ENCODE measurements at places on chromosomes 11 and 22. TPM values are rescaled to one million over a fixed set of nuclear protein-coding genes. Genes with fewer than 3 reads are reported as not detected.

SLC5A12 gene
- not detected for total RNA-seq

KCNQ1 gene
- 10.9 TPM for total RNA-seq

ALX4 gene
- total RNA-seq: not detected

MYOD1 gene
- not detected for total RNA-seq

TSGA10IP gene
- not detected for total RNA-seq

PIWIL4 gene
- total RNA-seq: 0.37 TPM

OR8D4 gene
- not detected for total RNA-seq

OR10D3 gene
- total RNA-seq: not detected

SERHL2 gene
- total RNA-seq: 2.1 TPM

OPCML gene
- total RNA-seq: not detected

DNA sequence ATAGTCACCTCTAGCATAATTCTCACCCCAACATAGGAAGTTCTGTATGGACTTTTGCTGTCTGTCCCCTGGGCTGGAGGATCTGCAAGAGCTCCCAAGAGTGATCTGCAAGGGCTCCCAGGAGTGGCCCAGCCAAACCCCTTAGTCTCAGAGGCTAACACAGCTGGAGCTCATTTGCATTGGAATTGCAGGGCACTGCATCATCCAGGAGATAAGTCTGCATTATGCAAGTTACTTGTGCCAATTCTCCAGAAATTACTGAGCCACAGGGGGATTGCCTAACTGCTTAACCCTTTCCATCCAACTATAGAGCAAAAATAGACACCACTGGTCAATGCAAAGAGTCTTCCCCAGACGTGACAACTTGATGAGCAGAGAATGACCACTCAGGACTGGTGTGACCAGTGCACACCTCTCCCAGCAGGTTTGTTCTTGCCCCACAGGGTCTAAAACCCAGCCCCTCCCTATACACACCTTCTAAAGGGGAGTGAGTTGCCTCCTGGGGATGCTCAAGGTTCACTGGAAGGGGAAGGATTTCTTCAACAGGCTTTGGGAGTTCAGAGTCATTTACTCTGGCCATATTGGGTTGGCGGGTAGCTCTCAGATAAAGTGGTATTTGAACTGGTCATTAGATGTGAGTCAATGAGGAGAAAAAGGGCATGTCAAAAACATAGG is 38.4 kb downstream of the POU2AF3 start:
- DNase-seq: no peak

DNA sequence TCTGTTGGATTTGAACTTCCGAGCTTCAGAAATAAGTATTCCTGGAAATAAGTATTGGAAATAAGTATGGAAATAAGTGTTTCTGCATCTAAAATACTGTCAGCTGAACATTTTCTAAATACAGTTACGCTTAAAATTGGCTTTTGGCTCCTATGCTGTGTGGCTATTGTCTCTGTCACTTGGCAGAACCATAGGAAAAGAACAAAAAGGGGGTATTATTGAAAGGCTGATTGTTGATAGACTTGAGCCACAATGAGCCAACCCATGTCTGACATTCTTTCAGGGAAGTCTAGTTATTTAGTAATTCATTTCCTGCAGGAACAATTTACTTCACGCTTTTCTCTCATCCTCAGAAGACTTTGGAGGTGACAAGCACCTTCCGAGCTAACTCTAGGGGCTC is 32.5 kb upstream of the LARGE1 start:
- DNase-seq: no peak

GRCh38 chr11:102771351-102771750 is 9.1 kb downstream of the MMP10 start:
- no peak for DNase-seq

DNA sequence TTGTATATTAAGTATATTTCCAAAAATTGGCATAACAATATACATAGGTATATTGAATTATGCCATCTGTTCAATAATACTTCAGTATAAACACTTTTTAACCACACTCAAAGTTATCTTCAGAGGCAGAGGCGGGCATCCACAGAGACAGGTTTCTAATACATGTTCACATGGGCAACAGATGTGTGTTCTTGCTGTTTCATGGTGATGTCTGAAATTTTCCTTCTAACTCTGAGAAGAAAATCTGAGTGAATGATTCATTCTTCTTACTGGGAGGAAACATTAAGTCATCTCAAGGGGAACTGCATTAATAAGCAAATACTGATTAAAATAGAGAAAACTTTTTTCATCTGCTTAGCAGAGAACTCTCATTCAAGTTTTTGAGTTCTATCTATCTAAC is 1074.5 kb downstream of the LRRC4C start:
- DNase-seq: no peak

DNA sequence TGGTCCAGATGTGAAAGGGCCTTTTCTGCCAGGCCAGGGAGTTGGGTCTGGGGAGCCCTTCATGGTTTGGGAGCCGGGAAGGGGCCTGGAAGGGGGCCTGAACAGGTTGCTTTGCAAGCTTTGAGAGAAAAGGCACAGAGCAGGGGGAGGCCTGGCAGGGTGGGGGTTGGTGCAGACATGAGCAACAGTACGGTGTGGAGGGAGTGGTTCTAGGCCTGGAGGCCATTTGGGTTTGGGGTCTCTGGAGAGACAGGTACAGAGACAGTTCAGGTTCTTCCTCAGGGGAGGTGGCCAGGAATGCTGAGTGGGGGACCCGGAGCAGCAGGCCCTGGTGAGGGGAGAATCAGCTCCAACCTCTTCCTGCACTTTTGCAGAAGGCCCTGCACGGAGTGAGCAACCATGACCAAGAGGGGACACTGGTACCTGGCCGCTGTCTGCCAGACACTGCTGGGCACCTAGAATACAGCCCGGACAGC is 1.4 kb downstream of the KDELR3 start:
- no peak for DNase-seq

DNA sequence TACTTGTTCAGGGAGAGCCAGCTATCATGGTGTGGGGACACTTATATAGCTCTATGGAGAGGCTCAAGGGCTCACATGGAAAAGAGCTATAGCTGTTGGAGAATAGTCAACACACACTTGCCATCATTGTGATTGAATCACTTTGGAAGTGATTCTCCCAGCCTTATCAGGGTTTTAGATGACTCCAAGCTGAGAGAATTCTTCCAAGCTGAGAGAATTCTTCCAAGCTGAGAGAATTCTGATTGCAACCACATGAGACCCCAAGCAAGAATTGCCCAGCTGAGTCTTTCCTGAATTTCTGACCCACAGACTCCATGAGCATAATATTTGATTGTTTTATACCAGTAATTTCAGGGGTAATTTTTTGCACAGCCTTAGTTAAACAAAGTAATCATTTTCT is 1318.3 kb upstream of the RAG2 start:
- no peak for DNase-seq

DNA sequence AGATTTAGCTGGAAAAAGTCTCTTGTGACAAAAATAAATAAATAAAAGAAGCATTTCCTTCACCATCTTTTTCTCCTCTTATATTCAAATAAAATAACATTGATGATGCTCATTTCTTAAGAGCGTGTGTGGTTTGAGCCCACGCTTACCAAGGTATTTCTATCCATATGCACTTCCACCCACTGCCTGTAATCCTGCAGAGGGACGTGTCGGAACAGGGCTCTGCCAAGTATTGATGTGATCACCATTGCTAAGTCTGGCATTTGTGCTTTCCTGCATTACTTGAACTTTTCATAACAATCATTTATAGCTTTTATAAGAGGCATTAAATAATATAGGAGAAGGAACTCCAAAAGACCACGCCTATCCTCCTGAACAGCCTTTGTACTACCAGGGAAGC is 107.6 kb downstream of the SHANK2 start:
- no peak for DNase-seq

GRCh38 chr11:44945666-44946065 is 5.0 kb downstream of the TP53I11 start:
- no peak for DNase-seq

- no peak for DNase-seq
Observed at GRCh38 chr11:26014456-26015115, 317.3 kb upstream of the ANO3 start.

- DNase-seq: no peak
Observed at GRCh38 chr22:42947211-42947990, 67.5 kb downstream of the PACSIN2 start.

- no peak for DNase-seq
Observed at GRCh38 chr11:117993988-117994745, 8.0 kb downstream of the IL10RA start.

DNA sequence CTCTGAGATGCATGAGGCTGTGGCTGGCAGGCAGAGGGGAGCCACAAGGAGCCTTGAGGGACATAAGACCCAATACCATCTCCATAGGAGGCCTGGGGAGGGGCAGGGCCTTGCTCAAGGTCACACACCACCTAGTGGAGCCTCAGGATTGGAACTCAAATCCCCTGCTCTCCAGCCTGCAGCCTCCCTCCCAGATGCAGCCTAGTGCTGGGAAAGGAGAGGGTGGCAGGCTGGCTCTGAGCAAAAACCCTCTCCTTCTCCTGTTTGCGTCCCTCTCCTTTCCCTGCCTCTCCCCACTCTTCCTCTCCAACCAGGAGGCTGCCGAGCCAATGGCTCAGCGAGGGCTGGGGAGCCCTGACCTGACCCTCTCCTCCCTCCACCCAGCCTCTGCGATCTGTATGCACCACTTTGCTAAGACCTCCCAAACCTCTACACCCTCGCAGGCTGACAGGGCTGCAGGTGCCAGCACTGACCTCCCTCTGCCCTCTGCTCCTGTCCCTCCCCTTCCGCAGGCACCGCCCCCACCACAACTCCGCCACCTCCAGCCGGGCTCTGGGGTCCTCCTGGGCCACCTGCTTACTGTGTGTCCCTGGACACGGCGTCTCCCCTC is 14.7 kb downstream of the IGLL1 start:
- peak; percentile 32 for DNase-seq

- no peak for DNase-seq
Observed at GRCh38 chr11:70772950-70773349, 374.6 kb downstream of the CTTN start.

GRCh38 chr11:131602431-131602830 is 232.0 kb downstream of the NTM start:
- DNase-seq: no peak

GRCh38 chr22:23325183-23325582 is 144.9 kb downstream of the BCR start:
- DNase-seq: no peak

GRCh38 chr11:86174101-86175046 is 70.2 kb upstream of the EED start:
- DNase-seq: peak; percentile 30

DNA sequence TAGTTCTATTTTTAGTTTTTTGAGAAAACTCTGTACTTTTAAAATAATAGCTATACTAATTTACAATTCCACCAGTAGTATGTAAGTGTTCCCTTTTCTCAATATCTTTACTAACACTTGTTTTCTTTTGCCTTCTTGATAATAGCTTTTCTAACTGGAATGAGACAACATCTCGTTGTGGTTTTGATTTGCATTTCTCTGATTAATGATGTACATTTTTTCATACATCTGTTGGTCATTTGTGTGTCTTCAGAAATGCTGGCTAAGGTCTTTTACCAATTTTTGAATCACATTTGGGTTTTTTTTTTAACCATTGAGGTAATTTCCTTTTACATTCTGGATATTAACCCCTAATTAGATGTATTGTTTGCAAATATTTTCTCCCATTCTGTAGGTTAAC is 258.9 kb downstream of the DYNC2H1 start:
- DNase-seq: no peak

- no peak for DNase-seq
Observed at GRCh38 chr11:119237515-119237914, 31.4 kb downstream of the CBL start.

- no peak for DNase-seq
Observed at GRCh38 chr22:32862936-32863661, 61.6 kb downstream of the TIMP3 start.

GRCh38 chr22:48482771-48483170 is 1344.9 kb downstream of the BRD1 start:
- no peak for DNase-seq

DNA sequence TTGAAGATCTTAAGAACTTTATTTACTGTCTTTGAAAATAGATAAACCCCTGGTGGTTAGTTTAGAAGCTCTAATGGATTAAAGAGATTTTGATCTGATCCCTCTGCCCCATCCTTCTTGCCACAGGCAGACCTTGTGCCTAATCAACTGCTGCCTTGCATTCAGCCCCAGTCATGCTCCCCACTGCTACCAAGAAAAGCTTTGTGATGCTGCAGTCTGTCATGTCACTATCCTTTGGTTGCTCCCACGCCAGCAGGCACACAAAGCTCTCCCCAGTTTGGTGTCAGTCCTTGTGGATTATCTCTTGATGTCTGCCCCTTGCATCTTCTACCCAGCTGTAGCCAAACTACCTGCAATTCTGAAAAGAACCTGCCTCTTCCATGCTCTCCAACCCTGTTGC is 112.2 kb downstream of the MTNR1B start:
- DNase-seq: no peak

- no peak for DNase-seq
Observed at GRCh38 chr11:106031202-106031810, 9.3 kb upstream of the MSANTD4 start.

GRCh38 chr11:35404388-35404775 is 15.0 kb downstream of the SLC1A2 start:
- DNase-seq: peak; percentile 43

DNA sequence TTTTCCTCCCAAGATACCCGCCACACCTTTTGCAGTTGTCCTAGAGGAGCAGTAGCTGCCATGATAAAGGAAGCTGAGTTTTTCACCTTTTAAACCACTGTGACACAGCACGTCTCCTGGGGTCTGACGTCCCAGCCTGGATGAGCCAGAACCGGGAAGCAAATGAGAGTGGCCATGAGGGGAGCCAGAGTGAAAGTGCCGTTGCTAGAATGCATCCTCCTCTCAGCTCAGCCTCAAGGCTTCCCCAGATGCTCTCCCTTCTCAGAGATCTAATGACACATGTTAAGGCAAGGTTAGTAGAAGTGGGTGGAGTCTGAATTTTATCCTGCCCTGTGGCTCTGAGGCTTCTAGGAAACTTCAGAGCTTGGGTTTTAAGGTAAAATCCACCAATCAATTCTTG is 23.4 kb upstream of the HTR3A start:
- DNase-seq: no peak

DNA sequence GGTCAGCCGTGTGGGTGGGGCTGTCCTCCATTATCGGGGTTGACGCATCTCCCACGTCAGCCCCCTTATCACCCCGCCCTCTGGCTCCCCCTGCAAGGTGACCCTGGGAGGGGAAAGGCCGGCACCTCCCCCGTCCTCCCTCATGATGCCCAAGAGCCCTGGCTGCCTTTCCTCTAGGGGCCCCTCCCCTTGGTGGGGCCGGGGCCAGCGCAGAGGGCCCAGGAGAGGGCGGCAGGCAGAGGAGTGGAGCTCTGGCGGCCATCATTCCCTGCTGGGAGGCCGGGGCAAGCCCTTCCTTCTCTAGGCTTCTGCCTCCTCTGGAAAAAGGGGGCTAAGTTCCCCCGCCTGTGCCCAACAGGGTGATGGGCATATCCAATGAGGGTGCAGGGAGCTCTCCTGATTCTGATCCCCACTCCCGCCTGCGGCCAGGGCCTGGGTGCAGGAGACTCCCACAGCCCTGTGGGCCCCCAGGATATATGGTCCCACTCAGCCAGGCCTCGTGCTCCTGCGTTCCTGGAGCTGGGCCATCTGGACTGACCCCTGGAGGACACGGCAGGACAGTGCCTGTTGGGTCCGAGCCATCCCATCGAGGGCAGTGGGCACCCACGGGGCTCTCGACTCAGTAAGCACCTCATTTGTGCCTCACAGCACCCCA is 12.3 kb downstream of the MYRF start:
- no peak for DNase-seq

- DNase-seq: no peak
Observed at GRCh38 chr22:44962741-44963454, 46.9 kb downstream of the PHF21B start.
